ENCODE measurements at places on chromosomes 2 and 18.
A peak's percentile ranks its signal among the peaks of the same experiment; 100 is the strongest.

- no peak for DNase-seq
Observed at GRCh38 chr18:4870177-4870773, 326.8 kb downstream of the AKAIN1 start.

DNA sequence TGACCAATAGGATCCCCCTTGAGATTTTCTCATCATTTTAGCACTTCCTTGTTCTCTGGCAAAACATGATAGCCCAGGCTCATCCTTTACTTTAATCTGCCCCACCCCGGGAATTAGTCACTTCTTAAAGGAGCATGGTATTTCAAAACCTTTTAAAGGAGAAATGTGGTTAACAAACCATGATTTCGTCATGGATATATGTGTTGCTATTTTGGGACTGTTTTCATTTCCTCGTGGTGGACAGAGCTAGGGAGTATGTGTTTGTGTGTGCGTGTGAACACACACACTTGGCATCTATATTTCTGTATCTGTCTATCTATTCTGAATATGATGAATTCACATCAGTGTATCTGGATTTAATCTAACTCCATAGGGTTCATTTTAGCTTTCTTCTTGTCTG is 128.1 kb downstream of the BIRC6 start:
- DNase-seq: no peak

GRCh38 chr2:189406586-189407233 is 34.6 kb upstream of the WDR75 start:
- no peak for DNase-seq

- DNase-seq: no peak
Observed at GRCh38 chr2:219309278-219309677, at the start of gene PTPRN. Gene PTPRN, minus strand, starts transcription at chr2:219309401. Its CDS starts 69 bp downstream, at chr2:219309332.

GRCh38 chr18:65399091-65399490 is 351.7 kb upstream of the CDH7 start:
- no peak for DNase-seq

DNA sequence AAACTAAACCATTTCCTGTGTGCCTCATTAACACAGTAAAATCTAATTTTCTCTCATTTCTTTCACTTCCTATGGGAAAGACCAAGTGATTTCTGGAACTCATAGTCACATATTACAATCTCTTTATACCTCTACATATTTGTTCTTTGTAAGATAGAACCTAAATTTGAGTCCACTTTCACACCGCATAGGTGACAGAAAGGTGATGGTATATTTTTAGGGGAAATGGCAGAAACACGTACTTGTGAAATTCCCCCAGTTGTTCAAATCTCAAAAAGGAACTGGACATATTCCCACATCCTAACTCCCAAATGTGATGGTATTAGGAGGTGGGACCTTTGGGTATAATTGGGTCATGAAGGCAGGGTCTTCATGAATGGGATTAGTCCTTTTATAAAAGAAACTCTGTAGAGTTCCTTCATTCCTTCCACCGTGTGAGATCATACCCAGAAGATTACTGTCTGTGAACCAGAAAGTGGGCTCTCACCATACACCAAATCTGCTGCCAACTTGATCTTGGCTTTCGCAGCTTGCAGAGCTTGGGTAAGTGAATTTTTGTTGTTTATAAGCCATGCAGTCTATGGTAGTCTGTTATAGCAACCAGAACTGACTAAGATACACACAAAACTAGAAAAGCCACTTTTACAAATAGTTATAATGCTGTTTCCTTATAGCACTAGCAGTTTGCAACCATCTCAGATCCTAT is 542.1 kb downstream of the DSC3 start:
- DNase-seq: no peak

DNA sequence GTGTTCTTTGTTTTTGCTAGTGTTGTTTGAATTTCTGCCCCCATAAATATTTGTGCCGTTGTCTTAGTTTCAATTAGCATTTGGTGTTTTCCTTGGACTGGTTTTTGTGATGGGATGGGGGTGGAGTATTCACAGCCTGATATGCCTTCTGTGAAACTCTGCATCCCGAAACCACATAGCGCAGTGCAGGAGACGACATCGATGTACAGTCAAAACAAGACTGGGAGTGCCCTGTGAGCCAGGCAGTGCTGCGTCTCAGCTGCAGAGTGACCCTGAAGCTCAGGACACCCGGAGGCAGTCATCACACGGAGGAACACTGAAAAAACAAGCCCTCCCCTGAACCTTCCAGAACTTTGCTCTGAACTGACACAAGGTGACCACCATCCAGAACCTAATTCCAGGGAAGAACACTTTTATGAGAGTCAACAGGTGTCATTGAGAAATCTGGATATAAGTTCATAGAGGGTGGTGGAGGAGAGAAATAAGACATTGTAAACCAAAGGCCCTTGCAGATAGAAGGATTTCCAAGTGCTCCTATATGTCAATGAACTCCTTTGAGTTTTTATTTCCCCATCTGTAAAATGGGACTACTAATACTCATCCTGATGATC is 61.2 kb upstream of the CABLES1 start:
- no peak for DNase-seq

GRCh38 chr2:27765621-27766286 is 5.8 kb upstream of the MRPL33 start:
- DNase-seq: peak; percentile 13

DNA sequence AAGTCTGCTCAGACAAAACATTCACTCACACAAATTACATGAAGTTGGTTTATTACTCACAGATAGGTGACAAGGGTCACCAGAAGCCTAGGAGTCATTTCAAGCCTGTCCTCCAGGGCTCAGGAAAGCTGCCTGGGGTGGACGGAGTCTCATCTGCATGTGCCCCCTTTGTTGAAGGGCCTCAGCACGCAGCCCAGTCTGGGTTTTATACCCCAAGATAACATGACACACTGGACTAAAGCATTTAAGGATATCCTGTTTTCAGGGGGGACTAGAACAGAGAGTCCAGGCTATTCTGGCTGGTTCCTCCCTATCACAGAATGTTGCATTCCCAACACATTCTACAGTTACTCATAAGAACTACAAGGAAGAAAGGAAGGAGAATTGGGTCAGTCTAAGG is 164.7 kb downstream of the MREG start:
- DNase-seq: no peak

- peak; percentile 51 for DNase-seq
Observed at GRCh38 chr2:68253219-68254068, 1.1 kb upstream of the PPP3R1 start.

- DNase-seq: no peak
Observed at GRCh38 chr2:16188261-16188890, 248.0 kb downstream of the MYCN start.

- no peak for DNase-seq
Observed at GRCh38 chr2:119691189-119691588, 12.2 kb downstream of the TMEM177 start.

- DNase-seq: no peak
Observed at GRCh38 chr2:96823198-96823597, 7.1 kb downstream of the CNNM3 start.

GRCh38 chr2:11697103-11697871 is 27.3 kb upstream of the NTSR2 start:
- DNase-seq: no peak

DNA sequence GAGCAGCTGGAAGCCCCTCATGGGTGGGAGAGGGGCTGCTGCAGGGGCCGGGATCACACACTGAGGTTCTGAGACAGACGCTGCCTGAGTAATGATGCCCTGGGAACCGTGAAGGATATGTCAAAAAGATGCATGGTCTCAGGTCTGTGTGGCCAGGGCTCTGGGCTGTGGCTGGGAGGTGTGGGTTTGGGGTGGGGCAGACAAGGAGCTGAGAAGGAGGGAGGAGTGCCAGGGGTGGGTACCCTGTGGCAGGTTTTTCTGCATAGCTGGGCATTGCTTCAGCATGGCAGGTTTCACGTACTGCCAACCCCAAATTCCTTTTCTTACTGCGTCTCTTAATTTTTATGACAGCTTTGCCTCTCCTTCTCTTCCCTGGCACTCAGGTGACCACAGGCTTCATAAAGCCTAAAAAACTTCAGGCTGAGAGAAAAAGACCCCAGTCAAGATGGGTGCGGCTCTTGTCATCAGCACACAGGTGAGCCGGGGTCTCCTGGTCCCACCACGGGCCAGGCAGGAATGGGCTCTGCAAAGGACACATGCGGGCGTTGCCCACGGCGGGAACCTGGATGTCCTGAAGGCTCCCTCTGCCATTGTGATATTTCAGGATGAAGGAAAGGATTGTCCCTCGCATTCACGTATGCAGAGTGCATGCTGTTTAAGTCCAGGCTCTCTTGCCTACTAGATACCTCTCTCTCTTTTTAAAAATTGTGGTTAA is 18.0 kb downstream of the MALL start:
- no peak for DNase-seq

DNA sequence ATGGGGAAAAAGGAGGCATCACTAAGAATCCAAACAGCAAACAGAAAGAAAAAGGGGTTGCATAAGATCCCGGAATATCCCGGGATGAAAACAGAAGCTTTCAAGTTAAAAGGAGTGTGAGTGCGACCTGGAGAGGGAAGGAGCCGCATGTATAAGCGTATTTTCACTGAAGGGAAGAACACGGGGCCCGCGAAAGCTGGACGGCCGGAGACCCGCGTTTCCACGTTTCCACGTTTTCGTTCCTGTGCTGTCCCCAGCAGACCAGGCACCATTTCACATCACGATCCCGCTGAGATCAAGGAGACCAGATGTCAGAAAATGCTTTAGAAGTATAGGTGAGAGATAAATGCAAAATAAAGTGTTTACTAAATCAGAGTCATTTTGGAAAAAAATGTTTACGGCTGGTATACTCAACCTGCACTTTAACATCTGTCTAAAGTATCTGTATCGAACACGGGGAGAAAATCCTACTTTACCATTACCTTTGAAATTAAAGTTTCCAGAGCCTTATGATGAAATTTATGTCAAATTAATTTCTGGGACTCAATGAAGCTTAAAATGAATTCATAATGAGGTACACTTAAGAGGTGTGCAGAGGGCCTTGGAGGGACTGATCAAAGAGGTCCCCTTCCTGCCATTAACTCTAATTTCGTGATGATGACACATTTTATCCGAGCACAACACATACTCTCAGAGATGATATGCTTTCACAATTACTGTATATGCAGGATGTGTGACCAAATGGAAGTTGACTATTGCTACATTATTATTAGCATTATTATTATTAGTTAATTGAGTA is 71.0 kb upstream of the SALL3 start:
- no peak for DNase-seq

GRCh38 chr2:188725746-188726360 is 248.3 kb upstream of the COL3A1 start:
- no peak for DNase-seq

- DNase-seq: no peak
Observed at GRCh38 chr2:202337706-202338346, 38.3 kb upstream of the BMPR2 start.

- no peak for DNase-seq
Observed at GRCh38 chr2:60532421-60532820, 21.0 kb downstream of the BCL11A start.

DNA sequence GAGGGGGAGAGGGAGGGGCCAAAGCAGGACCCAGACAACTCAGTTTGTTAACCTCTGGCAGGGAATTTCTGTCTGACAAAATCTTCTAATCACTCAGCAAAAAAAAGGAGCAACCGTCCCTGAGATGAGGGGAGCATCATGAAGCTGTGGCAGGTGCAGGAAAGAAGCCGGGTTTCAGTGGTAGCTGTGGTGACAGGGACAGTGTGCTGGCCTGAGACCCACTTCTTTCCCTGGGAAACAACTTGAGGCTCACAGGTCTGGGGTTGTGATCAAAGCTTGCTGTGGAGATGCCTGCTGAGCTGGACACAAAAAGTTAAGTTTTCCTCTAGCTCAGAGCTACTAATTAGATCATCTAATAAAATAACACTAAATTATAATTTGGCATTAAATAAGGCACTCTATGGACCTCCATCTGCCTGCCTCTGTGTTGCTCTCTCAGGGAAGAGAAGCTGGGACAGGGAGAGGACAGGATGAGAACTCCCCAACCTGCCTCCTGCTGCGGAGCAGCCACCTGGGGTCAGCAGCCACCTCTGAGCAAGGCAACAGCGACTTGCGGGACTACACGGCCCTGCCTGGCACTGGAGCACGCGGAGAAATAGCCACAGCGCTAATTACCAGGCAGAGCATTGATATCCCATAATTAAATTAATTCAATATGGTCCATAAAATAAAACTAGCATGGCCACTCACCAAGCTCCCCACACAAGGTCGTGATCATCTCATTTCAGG is 104.6 kb upstream of the TEX51 start:
- DNase-seq: no peak

GRCh38 chr18:54843314-54843713 is 15.0 kb downstream of the RAB27B start:
- no peak for DNase-seq

GRCh38 chr2:44708661-44709000 is 232.9 kb upstream of the SIX3 start:
- DNase-seq: no peak

DNA sequence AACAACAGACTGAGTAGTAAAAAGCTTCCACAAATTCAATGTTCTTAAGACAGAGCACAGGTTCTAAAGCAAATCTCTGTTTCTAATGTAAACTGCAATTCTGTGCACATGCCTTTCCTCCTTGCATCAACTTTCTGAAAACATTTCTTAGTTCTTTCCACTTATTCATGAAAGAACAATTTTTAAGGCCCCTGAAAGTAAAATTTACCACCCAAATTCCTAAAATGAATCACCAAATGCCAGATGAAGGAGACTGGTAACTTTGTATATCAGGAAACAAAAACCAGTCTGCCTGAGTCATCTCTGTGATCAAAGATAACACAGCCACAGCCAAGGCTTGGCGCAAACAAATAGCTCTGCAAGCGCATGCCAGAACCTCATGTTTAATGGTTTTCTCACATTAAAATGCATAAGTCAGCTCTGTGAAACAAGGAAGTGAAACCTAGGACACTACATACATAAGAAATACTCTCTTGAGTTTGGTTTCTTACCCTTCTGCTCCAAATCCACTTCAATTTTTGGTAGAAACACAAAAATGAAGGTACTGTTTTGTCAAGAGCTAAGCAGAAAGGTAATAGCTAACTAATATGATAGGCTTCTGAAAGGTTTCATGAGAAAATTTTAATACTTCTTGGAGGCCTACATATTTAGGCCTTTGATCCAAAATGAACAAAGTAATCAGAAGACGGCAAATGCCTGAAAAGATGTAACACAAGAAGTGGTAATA is 169.4 kb downstream of the THADA start:
- peak; percentile 96 for DNase-seq
